ENCODE measurements at places on chromosomes 2 and 18.

DNA sequence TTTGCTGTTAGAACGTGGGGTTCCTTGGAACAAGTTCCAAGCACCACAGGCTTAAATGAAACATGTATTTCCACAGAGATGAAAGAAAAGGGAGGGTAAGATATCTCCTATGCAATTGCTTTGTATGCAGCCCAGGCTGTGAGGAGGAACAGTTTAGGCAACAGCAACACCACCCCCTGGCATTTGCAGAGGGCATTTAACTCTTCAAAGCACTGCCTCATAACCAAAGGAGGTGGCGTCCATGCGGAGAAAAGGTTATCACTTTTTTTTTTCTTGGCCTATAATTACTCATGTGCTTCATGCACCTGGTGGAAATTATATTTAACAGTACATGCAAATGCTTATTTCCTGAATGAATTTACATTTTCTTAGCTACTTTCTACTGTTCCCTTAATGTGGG is 286.0 kb downstream of the LPIN1 start:
- no peak for DNase-seq

- no peak for DNase-seq
These were observed 81.4 kb upstream of the MSH2 start for GRCh38 chr2:47321411-47322031.

DNA sequence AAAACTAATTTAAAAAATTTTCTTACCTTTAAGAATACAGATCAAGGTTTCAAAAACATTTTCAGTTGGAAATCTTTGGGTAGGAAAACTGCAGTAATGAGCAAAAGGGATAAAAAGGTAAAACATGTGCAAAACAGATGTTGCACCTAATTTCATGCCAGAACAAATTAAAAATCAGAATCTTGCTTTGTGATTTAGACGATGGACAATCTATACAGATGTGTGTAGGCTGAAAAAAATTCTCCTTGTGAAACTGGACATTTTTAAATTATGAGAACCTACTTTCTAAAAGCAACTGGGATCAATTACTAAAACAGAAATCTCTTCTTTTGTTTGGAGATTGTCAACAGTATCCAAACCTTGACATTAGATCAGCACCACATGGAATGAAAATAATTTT is 183.2 kb upstream of the ITGA4 start:
- DNase-seq: no peak

DNA sequence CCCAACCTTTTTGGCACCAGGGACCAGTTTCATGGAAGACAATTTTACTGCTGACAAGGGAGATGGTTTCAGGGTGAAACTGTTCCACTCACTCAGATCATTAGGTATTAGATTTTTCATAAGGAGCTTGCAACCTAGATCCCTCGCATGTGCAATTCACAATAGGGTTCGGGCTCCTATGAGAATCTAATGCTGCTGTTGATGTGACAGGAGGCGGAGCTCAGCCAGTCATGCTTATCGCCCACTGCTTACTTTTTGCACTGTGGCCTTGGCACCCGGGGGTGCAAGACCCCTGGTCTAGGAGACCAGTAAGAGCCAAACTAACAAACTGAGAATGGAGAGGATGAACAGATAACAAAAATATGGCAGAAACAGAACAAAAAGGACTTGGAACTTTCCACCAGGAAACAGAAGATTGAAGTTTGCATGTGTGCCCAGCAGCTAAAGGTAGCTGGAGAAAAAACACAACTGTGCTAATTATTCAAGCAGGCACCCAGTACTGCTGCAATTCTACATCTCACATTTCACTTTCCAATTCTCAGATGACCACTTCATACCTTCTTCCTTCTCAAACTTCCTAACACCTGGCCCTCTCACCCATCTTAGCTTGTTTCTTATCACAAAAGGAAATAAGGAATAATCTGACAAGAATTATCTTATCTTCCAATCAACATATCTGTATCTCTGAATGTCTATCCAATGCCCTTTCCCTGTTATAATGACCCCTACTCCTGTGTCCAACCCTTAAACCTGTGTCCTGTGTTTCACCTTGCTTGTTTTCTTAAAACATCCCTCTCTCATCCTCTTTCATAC is 24.8 kb downstream of the SP3 start:
- DNase-seq: no peak

DNA sequence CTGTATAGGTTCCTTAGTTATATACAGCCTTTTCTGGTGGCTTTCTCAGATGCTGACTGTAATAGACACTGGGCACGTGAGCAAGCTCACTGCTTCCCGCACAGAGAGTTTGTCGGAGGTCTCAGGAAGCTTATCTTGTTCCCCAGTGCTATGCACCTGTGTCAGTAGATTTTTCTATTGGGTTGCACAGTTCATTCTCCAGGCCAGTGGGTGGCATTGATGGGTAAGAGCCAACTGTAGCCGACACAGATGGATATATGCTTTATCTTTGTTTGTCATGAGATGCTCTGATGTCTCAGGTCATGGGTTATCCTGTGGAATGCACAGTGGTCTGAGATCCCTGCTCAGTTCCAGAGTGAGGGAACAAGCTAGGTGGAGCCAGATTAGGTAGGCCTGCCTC is 293.0 kb downstream of the GRB14 start:
- DNase-seq: no peak
